ENCODE measurements at places on chromosomes 1 and 21.

DNA sequence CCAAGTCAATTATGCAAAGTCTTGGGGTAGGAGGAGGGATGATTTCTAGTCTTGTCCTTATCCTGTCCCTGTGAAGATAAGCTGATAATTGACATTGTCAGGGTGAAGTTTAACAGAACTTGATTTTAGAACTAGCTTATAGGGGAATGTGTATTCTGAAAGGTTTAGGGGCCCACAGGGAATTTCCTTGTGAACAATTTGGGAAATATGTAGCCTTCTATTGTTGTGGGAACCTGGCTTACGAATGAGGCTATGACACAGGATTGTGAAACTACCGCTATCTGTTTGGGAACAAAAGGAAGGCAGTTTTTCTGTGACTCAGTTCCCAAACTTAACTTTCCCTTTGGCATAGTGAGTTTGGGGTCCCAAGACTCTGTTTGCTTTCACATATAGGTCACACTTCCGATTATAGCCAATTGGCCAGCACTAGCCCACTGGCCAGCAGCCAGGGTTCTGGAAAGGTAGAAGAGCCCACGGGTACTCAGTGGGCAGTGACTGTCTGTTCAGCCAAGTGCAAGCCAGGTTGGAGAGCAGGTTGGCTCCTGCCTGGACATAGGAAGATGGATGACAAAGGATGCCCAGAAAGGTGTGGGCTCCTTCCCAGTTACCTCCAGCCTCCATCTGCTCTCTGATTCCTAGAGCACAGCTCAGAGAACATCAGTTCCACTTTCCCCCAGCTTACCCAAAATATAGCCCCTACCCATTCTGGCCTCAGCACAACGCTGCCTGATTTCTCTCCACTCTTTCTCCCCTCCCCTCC lies 35.5 kb downstream of the H3-3A start:
- DNase-seq, result no peak

DNA sequence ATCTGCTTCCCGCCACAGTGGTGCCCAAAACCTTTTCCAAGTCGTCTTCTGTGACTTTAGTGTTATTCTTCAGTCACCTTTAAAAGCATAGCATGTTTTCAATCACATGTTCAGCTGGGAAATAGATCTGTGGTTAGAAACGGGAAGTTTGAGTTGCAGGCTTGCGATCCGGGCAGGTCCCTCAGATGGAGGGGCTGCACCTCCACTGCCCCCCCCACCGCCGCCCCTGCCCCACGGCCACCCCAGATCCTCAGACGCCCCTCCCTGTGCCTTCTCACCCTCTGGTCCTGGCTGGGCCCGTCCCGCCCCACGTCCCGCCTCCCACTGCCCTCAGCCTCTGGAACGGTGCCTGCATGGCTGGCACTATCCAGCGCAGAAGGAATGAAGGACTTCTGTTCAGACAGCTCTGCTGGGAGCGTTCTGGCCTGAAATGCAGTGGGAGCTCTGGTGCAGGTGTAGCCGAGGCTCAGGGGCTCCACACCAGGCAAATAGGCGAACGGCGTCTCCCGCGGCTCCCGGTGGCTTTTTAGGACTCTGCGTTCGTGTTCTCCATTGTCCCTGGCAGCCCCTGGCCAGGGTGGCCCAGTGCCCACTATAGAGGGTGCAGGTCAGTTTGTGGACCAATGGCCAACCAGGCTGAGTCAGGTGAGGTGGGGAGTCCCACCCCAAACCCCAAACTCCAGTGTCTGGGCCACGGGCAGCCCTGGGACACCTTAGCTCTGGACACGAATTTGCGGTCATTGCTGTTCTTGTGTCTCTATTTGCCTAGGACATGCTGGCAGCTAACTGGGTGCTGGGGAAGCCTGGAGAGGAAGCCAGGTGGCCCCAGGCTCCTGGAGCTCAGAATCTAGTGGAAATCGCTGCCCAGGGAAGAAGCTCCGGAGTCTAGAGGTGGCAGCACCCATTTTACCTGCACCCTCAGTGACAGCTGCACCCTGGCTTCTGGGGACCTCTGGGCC lies 67.1 kb downstream of the FAAP20 start:
- no peak for DNase-seq

- no peak for DNase-seq
Measured at GRCh38 chr1:208850442-208850841, 606.3 kb upstream of the PLXNA2 start.

- DNase-seq, result peak; percentile 34
Measured at GRCh38 chr1:14881775-14882672, 271.5 kb upstream of the TMEM51 start.

DNA sequence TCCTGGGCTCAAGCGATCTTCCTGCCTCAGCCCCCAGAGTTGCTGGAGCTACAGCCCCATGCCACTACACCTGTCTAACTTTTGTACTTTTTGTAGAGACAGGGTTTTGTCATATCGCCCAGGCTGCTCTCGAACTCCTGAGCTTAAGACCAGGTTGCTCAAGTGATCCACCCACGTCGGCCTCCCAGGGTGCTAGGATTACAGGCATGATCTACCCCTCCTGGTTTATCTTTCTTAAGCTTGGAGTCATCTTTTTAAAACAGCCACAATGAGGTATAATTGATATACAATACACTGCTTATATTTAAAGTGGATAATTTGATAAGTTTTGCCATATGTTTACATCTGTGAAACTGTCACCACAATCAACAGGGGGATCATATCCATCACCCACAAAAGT lies 25.4 kb upstream of the WDR26 start:
- DNase-seq, result no peak

DNA sequence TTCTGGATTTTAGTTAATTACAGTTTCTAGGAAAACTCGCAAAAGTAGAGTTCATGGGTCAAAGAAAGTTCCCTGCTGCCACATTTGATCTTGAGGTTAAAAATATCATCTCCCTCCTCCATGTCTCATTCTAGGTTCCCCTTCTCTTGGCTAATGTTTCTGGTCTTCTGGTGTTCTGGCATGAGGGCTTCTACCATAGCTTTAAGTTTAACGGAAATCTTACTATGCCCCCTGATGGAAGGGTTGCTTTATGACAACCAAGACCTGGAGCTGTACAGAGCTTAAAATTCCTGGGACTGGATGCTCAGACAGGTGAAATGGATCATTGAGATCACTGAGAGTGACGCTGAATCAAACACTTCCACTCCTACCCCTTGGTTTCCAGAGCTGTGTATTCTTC lies 1881.7 kb downstream of the MRPL39 start:
- DNase-seq, result no peak

GRCh38 chr1:94648225-94649007 lies 106.9 kb upstream of the F3 start:
- DNase-seq, result peak; percentile 68

DNA sequence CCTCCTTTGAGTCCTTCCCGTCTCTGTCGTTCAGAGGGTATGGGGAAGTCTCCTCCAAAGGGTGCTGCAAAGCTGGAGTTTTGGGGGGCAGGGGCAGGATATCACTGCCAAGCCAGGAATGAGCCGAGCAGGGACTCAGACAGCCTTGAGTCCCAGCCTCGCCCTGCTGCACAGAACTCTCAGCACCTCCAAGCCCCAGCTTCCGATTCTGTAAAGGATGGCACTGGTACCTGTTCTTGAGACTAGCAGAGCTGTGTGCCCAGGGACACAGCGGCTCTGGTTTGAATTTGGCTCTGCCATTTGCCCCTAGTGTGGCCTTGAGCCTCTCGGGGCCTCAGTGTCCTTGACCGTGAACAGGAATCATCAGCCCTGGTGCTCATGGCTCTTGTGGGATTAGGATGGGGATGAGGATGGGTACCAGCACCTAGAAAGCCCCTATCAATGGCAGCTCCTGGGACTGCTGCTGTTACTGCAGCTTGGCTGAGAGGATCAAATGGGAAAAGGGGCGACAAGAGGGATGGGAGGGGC lies 1.5 kb upstream of the FBLIM1 start:
- DNase-seq, result no peak

DNA sequence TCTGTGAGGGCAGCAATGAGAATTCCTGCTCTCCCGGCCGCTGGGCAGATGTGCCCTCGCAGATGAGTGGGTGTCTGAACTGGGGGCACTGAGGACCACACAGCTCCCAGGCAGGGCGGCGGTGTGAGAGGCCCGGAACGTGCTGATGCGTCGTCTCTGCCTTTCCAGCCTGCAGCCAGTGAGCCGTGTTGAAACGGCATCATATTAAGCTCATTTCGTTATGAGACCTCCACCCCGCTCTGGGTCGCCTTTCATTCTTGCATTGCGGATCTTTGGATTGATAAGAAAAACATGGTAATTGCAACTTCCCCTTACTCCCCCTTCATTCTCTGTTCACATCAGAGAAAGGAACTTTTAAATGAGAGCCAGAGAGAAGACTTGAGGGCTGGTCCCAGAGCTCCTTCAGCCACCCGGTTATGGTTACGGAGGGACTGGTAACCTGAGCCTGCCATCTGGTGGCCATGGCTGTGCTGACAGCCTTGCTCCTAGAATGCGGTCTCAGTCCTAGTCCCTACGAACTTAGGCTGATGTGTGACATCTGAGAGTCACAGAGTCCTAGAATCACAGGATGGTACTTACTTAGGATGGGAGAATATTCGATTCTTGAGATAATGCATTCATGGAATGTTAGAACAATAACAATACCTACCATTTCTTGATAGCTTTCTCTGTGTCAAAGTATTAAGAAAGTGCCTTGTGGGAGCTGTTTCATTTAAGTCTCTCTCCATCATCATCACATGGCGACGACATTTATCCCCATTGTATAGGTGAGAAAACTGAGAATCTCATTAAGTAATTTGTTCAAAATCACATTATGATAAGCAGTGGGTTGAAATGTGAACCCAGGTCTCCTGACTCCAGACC lies 271.0 kb downstream of the TRABD2B start:
- DNase-seq, result peak; percentile 92

DNA sequence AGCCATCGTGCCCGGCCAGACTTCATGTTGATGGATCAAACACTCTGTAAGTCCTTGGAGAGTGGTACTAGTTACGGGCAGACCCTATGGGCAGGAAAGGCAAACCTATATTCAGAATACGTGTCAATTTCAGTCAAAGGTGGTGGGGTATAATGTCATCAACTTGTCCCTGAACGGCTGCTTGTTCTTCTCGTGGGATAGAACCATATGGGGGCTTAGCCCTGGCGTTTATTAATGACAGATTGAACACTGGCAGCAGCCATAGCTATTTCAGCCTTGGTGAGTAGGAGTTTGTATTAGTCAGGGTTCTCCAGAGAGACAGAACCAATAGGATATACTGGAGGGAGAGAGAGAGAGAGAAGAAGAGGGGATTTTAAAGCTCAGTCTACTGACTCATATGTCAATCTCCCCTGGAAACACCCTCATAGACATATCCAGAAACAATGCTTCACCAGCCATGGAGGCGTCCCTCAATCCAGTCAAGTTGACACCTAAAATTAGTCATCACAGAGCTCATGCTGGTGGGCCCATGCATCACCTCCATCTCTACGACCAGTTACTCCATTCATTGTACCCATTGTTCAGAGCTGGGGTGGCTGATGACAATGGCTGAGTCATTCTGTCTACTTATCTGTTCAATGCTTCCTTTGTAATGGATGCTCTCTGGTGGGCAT lies 16.1 kb upstream of the AQP10 start:
- DNase-seq, result no peak

DNA sequence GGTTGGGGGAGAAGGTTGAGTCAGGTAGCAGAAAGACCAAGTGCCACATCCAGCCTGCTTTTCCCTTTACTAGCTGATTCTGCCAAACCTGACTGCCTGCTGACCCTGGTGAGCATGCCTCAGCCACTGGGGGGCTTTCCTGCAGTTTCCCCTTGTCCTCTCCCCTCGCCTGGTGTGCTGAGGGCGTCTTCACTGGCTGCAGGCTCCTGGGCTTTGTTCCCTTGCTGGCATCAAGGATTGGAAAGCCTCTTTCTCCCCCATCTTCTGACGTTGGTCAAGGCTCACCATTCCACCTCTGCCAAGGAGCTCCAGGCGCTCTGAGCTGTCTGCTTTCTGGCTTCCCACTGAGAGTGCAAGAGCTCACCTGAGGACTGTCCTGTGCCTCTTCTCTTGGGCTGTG lies 28.4 kb downstream of the MAN1C1 start:
- DNase-seq, result no peak

DNA sequence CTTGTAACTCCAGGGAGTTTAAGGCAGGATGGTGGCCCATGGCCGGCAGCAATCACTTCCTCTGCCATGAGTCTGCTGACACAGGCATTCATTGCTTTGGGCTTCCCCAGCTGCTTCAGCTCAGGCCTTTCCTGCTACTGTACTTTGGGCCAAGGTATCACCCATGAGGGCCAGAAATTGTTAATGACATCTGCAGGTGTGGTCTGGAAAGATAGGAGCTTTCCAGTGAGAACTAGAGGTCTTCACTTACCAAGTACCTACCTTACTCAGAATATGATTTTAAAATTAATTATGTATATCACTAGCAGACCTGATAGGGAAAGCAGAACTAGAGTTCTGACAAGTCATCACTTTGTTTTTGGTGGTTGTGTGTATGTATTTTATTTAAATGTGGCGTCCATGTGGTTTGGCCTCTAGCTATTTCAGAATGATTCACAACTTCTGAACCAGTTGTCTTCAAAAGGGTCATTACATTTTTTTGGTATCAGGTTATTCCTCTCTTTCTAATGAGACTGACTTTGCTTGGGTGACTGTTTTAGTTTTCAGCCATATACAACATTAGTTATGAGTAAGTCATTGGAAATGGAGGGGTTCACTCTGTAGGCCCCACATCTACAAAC lies 2.7 kb downstream of the RGL1 start:
- DNase-seq, result no peak

GRCh38 chr1:43293896-43294760 lies 6.7 kb upstream of the TIE1 start:
- no peak for DNase-seq

GRCh38 chr1:197441999-197442414 lies 174.0 kb downstream of the CRB1 start:
- DNase-seq, result peak; percentile 70

GRCh38 chr1:61111084-61112004 lies 29.0 kb downstream of the NFIA start:
- DNase-seq, result no peak

GRCh38 chr1:85296980-85297379 lies 20.5 kb upstream of the BCL10 start:
- no peak for DNase-seq

- DNase-seq, result no peak
Measured at GRCh38 chr1:58607391-58607790, 30.3 kb upstream of the TACSTD2 start.

DNA sequence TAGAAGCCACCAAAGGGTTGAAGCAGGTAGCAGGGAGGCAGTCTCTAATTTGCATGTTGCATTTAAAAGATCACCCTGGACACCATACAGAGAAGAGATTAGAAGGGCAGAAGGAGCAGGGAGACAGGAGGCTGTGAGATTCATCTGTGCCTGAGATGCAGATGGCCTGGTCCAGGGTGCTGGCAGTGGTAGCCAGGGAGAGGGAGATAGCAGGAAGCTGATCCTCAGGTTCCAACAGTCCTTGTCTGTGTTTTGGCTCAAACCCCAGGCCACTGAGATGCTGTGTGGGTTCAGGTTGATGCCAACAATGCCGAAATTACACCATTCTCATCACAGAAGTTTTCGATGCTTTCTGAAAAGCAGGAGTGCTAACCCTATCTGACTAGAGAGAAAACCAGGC lies 113.7 kb downstream of the KAZN start:
- no peak for DNase-seq

- no peak for DNase-seq
Measured at GRCh38 chr1:222784371-222784770, 30.5 kb upstream of the DISP1 start.

GRCh38 chr1:183506561-183506960 lies 34.3 kb downstream of the SMG7 start:
- no peak for DNase-seq

Data from stomach (tissue), 19 donors.